Head of caudate nucleus (tissue), 42 donors: ENCODE measurements at places on chromosomes 1 and 21.

GRCh38 chr1:180550241-180550640 lies 8.5 kb upstream of the OVAAL start:
- no peak for DNase-seq

- no peak for DNase-seq
Observed at GRCh38 chr1:119115311-119115710, 25.1 kb downstream of the WARS2 start.

DNA sequence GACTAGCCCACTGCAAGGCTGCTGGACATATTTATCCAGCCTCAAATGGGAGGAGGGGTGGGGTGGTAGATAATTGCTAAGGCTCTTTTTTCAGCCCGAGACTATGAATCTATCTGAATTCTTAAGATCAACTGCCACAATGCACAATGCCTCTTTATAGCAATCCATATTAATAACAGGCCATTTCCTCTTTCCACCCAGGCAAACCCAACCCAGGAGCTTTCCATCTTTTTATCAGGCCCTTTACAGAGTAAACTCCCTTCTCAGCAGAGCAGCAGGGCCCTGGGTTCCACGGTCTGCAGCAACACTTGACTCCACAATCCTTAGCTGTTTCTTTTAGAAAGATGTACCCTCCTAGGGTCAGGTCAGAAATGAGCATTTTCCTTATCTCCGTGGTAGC lies 806 bp downstream of the DDOST start:
- no peak for DNase-seq

DNA sequence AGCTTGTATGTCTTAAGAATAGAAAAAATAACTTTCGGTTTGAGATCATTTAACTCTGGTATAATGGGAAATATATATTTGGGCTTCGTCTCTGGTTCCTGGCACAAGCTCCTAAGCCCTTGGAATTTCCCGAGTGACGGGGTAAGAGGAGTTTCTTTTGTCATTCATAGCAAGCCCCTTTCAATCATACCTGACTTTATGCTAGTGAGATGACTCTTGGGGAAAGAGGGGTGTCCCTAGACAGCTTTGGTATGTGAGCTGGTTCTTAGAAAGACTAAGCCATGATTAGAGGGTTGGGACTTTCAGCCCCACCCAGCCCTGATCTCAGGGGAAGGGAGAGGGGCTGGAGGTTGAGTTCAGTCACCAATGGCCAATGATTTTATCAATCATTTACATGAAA lies 13.9 kb upstream of the MTARC1 start:
- DNase-seq: no peak

- DNase-seq: no peak
Observed at GRCh38 chr21:44891631-44892031, 18.1 kb upstream of the PTTG1IP start.

DNA sequence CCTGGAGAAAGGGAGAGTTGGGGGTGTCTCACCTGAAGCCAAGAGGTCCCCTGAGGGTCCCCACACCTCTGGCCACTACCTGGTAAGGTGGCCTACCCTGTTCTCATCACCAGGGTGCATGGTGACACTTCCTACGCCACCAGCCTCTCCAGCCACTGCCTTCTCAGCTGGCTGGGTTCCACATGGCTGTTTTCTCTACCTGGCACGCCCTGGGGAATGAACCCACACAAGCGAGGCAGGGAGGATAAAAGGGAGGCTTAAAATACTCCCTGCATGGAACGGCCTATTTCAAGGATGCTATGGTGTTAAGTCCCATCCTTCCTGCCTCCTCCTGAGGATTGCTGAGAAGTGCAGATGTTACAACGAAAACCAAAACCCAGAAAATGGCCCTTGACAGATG lies 84.7 kb downstream of the PIK3CD start:
- DNase-seq: peak; percentile 65

- no peak for DNase-seq
Observed at GRCh38 chr1:9289711-9290485, 2.8 kb upstream of the SPSB1 start.

- no peak for DNase-seq
Observed at GRCh38 chr1:235015291-235015985, 113.2 kb downstream of the TOMM20 start.

GRCh38 chr1:103517380-103518047 lies 8.0 kb upstream of the RNPC3 start:
- no peak for DNase-seq

- DNase-seq: no peak
Observed at GRCh38 chr1:216785737-216786136, 62.5 kb upstream of the ESRRG start.

GRCh38 chr21:40489001-40489400 lies 358.0 kb downstream of the DSCAM start:
- DNase-seq: no peak

GRCh38 chr1:31633117-31633516 lies 11.6 kb downstream of the PEF1 start:
- DNase-seq: no peak

DNA sequence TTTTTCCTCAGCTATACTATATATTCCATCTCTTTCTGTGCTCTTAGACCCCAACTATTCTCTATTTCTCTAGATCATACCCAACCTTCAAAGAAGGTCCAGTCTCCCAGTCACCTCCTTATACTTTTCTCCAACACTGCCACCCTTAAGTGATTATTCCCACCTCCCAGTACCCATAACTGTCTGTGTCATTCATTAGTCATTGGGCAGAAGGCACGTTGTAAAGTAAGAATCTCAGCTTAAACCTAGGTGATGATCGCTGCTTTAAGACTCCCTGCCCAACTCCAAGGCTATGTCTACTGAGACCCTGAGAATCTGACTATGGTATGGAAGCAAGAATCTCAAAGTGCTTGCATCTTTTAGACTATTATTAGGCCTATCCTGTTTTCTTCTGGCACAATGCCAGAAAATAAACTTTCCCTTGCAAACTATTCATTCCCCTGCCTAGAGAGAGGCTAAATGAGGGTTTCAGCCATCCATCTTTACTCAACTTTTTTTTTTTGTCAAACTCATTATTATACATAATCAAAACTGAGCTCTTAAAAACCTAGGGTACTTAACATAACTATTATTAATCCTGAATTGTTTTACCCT lies 174.3 kb upstream of the DPT start:
- no peak for DNase-seq

- no peak for DNase-seq
Observed at GRCh38 chr21:34882719-34883131, 166.4 kb downstream of the RUNX1 start.

DNA sequence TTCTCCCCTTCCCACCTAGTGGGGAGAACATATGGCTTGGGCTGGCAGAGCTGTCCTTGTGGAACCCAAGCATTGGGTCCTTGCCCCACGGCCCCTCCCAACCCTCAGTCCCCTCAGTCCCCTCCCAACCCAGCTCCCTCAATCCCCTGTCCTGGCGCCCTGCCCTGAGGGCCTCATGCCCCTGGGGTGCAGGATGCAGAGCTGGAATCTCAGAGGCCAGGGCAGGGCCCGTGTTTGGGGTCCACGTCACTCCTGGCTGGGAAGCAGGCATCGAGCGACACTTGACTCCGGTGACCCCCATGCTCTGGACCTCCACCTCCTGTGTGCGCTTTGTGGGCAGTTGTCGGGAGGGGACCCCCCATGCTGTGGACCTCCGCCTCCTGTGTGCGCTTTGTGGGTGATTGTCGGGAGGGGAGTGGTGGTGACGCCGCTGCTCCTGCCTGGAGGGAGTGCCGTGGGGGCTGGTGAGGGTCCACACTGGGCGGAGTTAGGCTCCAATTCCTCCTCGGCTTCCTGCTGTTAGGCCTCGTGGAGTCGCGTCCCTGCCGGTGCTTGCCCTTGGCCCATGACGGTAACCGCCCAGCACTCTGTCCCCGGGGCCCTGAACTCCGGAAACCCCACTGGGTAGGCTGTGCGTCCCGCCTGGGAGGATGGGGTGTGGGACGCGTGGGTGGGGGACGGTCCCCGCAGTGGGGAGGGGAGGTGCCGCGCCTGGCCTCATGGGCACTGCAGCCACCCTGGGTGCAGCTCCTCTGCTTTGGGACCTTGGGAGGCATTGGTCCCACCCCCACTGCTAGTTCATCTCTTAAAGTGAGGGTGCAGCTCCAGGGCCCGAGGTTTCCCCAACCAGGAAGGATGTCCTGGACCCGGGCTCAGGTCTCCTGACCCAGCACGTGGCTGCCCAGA lies 31.2 kb downstream of the SLX9 start:
- no peak for DNase-seq

DNA sequence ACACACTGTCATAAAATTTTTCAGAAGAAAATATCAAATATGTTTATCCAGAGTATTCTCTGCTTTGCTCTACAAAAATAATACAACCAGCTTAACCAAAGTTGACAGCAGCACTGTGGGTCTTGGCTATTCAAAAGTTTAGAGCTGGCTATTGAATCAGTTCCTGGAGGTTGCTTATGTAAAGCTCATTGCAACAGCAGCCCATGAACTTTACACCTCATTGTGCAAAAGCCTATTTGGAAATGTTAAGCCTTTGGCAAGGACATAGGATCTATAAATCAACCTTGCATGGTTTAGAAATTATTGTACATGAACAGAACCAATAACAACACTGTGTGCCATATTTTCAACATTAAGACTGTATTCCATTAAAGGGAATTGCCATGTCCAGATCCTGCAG lies 714.9 kb downstream of the ADGRL2 start:
- no peak for DNase-seq

DNA sequence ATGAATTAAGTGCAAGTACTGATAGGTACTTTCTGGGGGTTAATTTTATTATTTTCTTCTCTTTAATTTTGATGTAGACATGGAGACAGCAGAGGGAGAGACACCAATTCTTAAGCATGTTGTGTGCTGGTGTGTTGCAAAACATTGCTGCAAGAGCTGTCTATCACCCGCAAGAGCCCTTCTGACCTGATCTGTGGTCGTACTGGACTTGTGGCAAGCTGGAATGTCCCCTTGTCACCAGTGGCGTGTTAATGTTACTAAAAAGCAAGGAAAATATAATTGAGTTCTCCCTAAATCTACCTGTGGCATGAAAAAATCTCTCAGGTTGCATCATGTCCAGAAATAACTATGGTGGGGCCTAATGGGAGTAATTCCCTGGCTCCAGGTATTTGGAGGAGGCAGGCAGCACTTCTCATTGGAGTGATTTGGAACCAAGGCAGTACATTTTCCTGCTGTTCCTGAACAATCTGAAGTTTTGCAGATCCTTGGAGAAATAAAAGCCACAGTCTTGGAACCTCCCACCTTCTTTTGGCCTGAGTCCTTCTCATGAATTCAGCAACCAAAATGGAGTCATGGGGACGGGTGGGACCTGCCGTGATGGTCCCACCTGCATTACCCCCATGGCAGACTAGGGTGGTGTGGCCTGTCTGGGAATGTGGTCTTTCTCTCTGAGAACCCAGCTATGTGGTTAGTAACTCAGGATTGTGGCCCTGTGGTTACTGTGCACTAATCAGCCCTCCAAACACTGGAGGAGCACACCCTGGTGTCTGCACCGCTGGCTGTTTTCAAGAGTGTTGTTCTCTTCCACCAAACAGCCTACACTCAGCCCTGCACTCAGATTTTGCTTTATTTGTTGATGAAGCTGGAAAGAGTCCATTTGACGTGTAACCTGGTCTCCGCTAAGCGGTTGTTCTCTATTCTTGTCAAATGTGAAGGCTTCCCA lies 57.4 kb downstream of the GALNT2 start:
- no peak for DNase-seq

DNA sequence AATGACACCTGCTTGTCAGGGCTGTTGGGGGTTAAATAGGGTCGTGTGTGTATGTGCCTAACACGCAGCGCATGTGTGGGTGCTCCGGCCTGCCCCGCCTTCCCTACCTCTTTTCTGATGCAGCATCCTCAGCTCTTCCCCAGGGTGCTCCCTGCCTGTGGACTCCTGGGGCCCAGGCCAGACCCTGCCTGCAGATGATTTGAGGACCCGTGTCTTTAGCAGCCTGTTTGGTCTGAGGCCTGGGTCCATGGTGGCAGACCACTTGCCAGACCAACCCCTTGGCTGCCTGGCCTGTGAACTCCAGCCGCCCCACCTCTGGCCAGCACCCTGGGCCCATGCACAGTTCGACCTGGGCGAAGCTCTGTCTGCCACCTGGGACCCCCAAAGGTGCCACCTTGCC lies 57.0 kb upstream of the SIM2 start:
- DNase-seq: no peak

- DNase-seq: no peak
Observed at GRCh38 chr1:58996341-58997059, 212.7 kb upstream of the JUN start.

DNA sequence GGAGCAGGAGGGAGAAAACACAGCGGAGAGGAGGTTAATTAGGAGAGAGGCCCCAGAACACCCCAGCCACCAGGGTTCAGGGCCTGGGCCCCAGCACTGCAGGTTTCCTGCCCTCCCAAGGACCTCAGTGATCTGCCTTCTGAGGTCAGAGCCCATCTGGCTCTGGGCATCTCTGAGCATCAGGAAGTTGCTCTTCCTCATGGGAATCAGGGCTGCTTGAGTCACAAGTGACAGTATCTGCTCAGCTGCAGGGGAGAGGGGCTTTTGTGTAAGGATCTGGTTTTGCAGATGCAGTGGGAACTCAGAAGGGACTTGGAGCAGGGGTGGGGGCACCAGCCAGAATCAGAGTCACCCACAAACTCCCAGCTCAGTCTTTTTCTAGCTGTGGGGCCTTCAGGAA lies 472.1 kb downstream of the PTPRU start:
- DNase-seq: no peak

DNA sequence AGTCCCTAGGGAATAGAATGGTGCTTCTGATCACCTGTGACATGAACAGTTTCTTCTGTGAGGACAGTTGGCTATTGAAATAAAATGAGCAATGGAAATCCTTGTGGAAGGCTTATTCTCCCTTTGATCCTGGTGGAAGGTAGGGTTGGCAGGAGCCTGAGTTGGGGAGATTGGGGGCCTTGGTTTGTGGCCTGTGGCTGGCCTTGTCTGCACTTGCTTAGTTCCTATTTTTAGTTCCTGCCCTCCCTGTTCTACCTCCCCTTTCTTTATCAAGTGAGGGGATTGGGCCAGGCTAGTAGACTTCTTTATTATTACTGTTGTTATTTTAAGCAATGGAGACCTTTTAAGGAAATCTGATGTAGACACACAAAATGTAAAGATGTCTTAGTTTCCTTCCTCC lies 8.2 kb downstream of the DMRTB1 start:
- DNase-seq: no peak

- DNase-seq: no peak
Observed at GRCh38 chr21:39220150-39220549, 36.9 kb upstream of the PSMG1 start.

- DNase-seq: no peak
Observed at GRCh38 chr1:184262109-184262508, 124.7 kb upstream of the C1orf21 start.

GRCh38 chr1:91012196-91012595 lies 9.6 kb downstream of the ZNF644 start:
- DNase-seq: no peak

DNA sequence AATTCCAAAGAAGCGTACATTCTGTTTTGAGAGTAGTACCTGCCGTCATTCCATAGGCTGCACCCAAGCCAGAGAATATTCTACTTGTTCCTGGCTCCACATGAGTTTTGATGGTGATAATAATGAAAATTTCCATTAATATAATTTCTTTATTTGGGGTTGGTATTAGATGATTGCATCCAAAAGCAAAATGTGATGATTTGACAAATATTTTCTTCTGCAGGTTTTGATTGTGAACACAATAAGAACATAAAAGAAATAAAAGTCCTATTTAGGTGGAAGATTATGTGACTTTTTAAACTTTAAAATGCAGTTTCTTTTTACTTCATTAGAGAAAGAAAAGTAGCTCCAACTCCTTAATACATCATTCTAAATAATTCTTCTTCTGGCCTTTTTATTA lies 284.8 kb upstream of the FMN2 start:
- DNase-seq: no peak
